ENCODE measurements at places on chromosomes 1 and 21.
A peak's percentile ranks its signal among the peaks of the same experiment; 100 is the strongest.

DNA sequence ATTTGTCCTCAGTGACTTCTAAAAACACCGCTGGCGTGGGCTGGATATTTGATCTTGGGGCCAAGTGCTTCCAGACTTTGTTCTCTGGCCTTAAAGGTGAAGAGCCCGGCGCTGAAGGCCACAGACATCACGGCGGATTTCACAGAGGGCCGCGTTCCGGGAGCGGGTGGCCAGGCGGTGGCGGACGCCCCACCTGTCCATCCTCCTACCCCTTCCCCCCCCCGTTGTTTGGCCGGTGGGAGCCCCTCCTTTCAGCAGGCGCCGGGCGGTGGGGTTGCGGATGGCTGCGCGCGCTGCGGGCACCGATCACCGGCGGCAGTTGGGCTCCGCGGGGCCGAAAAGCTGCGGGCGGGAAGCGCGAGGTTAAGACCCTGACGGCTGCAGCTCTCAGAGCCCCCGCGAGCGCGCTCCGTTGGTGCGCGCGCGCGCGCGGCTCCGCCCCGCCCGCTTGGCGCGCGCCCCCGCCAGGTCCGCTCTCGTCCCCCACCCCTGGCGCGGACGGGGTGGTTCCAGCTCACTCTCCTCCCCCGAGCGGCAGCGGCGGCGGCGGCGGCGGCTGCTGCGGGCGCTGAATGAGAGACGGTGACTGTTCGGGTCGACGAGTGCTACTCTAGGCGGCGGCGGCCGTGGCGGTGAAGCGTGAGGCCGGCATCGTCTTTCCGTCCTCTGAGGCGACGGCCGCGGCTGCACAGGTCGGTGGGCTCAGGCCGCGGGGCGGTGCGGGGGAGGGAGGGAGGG is at the start of gene RALGPS2:
RALGPS2 (plus strand) TSS at position 517 of the 738 bp plus-strand sequence. CDS start 51,521 bp downstream, outside the sequence.
- DNase-seq, result peak; percentile 54

DNA sequence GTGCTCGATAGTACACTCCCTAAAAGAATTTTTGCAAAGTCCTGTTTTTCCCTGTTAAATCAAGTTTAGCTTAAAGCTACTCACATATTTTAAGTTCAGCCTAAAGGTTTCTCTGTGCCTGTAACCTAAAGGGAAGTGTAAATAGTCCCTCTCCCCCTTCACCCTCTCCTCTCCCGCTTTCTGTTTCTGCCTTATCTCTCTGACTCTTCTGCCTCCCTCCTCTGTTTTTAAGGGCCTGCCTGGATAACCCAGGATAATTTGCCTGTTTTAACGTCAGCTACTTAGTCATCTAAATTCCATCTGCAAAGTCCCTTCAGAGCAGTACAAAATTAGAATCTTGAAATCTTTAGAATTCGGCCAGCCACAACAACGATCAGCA is 92.6 kb downstream of the NID1 start:
- peak; percentile 49 for DNase-seq

DNA sequence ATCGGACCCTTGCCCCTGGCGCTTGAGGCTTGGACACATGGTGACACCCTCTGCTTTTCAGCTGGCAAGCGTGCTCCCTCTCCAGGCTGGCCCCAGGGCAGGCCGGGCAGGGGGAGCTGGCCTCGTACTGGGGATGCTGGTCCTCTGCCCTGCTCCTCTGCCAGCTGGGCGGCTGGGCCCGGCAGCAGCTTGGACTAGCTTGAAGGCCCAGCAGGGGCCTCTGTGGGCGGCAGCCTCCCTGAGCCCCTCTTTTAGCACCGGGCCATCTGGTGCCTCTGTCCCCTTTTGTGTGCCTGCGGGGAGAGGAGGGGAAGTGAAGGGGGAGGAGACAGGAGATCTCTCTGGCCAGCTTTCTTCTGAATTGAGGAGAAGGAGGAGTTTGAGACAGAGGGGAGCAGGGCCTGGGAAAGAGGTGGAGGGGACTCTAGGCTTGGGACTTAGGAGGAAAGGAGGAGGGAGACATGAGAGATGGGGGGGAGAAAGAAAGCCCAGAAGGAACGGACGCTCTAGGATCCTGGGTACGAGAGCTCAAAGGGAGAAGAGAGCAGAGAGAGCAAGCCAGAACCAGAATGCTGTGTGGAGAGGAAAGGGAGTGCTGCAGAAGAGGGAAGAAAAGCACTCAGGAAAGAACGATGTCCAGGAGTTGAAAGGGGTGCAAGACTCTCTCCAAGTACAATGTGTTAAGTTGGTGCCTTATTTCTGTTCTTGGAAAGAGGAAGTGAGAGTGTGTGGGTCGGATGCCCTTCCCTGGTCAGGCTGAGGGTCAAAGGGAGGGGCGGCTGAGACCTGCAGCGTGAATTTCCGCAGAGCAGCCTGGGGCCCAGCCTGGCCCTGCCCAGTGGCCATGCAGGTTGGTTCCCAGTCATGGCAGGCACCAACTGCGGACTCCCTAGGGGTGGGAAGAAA is 40.3 kb downstream of the IER5 start:
- DNase-seq, result no peak

GRCh38 chr21:44907225-44907965 is 13.3 kb downstream of the ITGB2 start:
- DNase-seq, result no peak

- no peak for DNase-seq
Measured at GRCh38 chr21:14288922-14289321, 73.0 kb downstream of the RBM11 start.

GRCh38 chr1:174815474-174815908 is 184.3 kb upstream of the CACYBP start:
- no peak for DNase-seq

- no peak for DNase-seq
Measured at GRCh38 chr1:219430419-219430818, 182.5 kb downstream of the ZC3H11B start.

GRCh38 chr21:35020902-35021301 is 28.2 kb downstream of the RUNX1 start:
- DNase-seq, result no peak

- DNase-seq, result no peak
Measured at GRCh38 chr1:30342535-30343141, 380.7 kb downstream of the MATN1 start.

DNA sequence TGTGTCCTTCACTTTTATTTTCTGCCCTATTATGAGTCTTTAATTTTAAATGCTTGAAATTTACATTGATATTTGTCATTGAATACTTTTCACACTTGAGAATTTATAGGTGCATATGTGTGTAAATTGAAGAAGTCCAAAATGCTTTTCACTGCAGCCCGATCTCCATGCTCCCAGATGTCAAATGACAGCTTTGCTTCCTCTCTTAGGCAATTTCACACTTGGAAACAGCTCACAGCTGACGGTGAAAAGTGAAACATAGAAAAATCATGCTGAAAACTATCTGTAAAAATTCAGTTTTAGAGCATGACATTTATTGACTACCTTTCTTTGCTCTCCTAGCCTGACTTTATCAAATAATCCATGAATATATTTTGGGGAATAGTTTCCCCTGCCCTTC is 196.0 kb downstream of the RPS6KC1 start:
- no peak for DNase-seq

DNA sequence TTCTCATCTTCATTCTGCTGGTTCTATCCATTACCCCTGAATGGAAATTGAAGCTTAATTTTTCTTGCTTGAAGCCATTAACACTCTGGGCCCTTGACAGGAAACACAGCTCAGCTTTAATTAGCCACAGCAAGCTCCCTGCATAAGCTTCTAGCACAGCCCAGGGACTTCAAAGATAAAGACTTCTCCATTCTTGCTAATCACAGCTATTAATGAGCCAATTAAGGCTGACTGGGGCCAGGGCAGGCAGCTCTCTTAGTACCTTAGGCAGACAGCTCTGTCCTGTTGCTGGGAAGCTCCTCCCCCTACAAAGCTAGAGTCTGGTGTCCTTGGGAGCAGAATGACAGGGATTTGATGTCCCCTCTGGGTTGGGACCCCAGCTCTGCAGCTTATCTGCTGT is 27.9 kb upstream of the TRABD2B start:
- DNase-seq, result no peak

GRCh38 chr1:53087332-53088285 is 25.6 kb downstream of the PODN start:
- no peak for DNase-seq

- no peak for DNase-seq
Measured at GRCh38 chr1:162328512-162328911, 48.1 kb downstream of the SPATA46 start.

DNA sequence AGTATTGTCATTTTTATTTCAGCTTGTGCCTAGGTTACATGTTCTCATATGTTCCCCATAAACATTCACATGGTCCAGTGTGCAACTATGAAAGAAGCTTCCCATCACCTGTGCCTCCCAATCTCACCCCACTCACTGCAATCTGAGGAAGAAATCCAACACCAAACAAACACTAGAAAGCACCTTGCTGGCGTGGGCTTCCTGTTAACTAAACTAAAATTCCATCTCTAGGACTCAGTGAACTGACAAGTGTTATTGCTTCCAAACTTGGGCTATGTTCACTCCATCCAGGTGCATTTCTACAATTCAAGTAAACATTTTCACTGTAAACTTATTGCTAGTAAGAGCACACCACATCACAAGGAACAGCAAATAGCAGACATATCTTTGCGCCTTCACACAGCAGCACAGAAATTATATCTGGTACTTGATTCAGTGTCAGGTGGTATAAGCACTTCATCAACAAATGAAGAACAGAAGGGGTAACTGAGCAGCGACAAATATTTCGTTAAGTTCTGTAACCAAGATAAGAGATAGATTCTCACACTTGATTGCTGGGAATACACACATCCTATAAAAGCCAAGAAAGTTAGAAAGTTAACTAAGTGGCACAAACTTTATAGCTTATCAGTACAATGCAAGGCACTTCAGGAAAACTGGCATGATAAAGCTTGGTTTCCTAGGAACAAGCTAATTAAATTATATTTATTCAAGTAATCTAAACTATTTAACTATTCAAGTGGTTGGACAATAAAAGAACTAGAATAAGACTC is 8.9 kb upstream of the KCNJ15 start:
- DNase-seq, result no peak

- no peak for DNase-seq
Measured at GRCh38 chr1:78033797-78034172, 12.0 kb upstream of the GIPC2 start.

GRCh38 chr21:41641821-41642701 is 124.8 kb downstream of the RIPK4 start:
- peak; percentile 83 for DNase-seq

GRCh38 chr1:43639976-43640794 is 9.8 kb upstream of the KDM4A start:
- no peak for DNase-seq

DNA sequence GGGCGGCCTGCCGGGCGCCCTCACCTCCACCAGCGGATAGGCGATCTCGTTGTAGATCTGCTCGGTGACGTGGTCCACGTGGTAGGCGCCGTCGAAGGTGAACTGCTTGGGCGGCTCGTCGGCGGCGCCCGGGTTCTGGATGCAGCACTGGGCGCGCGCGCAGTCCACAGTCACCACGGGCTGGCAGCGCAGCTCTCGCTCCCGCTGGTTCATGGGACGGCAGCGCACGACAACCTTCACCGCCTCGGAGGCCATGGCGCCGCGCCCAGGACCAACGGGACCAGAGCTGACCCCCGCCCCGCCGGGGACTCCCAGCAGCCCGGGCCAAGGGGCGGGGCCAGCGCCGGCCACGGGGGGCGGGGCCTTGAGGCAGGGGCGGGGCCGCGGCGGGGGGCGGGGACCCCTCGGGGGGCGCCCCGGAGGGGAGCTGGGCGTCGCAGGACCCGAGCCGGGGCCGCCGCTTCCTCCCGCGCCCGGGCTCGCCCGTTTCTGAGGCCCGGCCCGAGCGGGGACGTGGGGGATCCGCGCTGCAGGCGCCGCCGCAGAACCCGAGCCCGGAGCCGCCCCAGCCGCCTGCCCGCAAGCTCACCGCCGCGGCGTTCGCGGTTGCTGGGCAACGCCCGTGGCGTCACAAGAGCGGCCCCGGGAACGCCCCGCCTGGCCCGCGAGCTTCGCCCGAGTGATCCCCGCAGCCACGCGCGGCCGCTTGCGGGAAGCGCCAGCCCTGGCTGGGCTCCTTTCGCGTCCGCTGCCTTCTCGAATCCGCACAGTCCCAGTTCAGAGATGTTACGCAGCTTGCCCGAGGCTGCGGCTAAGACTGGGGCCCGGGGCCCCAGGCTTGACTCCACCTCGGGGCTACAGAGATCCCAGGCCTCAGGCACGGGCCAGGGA is at the start of gene KIF17:
KIF17 (minus strand) TSS at position 556 of the 891 bp plus-strand sequence; CDS start at position 255, 301 bp downstream.
- DNase-seq, result peak; percentile 32

DNA sequence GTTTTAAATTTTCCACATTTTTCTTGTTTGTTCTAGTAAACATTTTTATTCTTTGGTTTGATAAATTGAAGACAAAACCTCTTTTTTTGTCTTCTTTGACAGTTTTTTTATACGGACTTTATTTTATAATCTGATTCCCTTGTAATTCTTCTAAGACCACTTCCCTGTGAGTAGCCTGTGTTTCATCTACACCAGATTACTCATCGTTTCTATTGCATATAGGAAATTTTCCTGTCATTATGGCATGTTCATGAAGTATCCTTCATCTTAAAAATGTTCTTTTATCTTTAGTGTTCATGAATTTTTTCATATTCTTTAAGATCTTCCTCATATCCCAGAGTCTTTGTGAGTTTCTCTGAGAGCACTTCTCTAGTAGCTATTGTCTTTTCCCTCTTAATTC is 109.8 kb downstream of the USP25 start:
- DNase-seq, result no peak

GRCh38 chr1:38929476-38929875 is 12.2 kb downstream of the RHBDL2 start:
- no peak for DNase-seq

DNA sequence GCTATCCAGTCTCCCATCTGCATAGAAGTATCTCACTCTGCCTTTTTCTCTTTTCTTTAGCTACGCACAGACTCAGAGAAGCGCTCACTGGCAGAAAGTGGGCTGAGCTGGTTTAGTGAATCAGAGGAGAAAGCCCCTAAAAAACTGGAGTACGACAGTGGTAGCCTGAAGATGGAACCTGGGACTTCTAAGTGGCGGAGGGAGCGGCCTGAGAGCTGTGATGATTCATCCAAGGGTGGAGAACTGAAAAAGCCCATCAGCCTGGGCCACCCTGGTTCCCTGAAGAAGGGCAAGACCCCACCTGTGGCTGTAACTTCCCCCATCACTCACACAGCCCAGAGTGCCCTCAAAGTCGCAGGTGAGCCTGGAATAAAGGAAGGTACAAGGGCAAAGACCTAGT is 48.0 kb upstream of the IPO9 start:
- no peak for DNase-seq

- no peak for DNase-seq
Measured at GRCh38 chr1:165737196-165737595, 31.5 kb downstream of the TMCO1 start.
